Body of pancreas (tissue), 4 donors: ENCODE measurements at places on chromosomes 11 and 22.

GRCh38 chr22:37696657-37697537 lies at the start of gene TRIOBP:
Gene TRIOBP, plus strand, starts transcription at chr22:37697048. Its CDS starts 4,318 bp downstream, at chr22:37701366.
- peak; percentile 91 for DNase-seq

- peak; percentile 89 for DNase-seq
These were observed 43.5 kb upstream of the TP53I11 start for GRCh38 chr11:44993971-44994704.

DNA sequence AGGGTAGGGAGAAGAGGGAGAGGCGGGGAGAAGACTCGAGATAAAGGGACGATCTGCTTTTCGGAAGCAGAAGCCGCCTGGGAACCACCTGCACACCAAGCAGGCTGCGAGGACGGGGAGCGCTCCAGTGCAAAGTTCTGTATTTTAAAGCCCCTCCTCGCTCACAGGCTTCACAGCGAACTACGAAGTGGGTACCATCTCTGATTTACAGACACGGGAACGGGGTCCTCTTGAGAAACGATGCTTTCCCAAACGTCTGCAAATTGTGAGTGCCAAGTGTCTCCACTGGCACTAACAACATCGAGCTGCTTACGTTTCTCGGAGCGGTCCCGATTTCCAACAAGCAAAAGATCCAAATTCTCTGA lies 700 bp upstream of the STX3 start:
- peak; percentile 26 for DNase-seq

DNA sequence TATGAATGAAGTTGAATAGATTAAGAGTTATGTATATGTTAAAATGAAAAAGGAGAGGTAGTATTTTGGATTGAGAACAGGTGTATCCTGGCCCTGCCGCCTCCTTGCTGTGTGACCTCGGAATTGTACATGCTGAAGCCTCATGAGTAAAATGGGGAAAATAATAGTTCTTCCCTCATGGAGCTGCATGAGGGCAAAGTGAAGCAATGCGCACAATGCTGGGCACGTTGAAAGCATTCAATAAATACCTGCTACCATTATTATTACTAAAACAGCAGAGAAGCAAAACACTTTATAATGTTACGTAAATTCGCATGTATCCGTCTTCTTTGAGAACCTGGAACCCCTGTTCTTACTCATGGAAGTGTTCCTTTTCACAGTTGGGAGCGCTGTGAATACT lies 5.7 kb downstream of the AMOTL1 start:
- no peak for DNase-seq

GRCh38 chr22:21015466-21016006 lies 571 bp downstream of the P2RX6 start:
- no peak for DNase-seq

DNA sequence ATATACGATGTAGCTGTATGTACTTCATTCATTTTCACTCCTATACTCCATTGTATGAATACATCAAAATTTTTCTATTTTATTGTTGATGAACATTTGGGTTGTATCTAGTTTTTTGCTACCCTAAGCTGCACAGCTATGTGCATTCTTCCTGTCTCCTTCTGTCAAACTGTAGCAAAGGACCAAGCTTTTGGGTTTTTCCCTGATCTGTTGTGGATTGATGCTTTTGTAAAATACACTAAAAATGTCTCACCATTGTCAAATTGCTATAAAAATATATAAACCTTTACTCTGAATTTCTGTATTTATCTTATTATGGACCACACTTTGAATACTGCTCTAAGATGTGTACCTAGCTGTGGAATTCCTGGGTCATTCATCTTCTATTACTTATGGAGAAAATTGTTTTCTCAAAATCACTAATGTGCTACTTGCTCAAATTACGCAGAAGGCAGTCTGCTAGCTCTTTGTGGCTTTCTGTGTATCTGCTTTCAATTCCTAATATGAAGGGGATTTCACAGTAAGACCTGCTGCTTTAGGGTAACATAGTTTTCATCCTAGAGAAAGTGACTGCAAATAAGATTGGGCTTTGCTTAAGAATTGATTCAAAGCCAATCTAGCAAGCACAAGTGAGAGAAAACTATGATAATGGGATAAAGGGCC lies 123.4 kb downstream of the CYP2R1 start:
- DNase-seq, result no peak

GRCh38 chr11:128727796-128728431 lies 34.0 kb downstream of the FLI1 start:
- no peak for DNase-seq

DNA sequence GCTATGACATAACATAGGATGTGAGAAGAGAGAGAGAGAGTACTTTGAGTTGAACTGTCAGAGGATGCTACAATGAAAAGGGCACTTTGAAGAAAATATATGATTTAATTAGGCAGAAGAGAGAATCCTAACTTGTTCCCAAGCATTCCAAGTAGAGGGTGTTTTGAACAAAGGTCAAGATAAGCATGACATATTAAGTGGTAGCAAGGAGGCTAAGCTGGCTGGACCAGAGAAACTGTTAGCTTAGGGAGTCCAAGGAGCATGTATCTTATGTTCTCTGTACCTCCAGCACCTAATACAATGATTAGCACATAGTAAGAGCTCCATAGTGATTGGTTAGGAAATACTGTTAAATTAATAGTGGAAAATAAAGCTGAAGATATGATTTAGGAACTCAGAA lies 479.6 kb downstream of the TMEM135 start:
- no peak for DNase-seq

- DNase-seq, result no peak
These were observed 2.4 kb downstream of the PHF21A start for GRCh38 chr11:46118702-46119351.

DNA sequence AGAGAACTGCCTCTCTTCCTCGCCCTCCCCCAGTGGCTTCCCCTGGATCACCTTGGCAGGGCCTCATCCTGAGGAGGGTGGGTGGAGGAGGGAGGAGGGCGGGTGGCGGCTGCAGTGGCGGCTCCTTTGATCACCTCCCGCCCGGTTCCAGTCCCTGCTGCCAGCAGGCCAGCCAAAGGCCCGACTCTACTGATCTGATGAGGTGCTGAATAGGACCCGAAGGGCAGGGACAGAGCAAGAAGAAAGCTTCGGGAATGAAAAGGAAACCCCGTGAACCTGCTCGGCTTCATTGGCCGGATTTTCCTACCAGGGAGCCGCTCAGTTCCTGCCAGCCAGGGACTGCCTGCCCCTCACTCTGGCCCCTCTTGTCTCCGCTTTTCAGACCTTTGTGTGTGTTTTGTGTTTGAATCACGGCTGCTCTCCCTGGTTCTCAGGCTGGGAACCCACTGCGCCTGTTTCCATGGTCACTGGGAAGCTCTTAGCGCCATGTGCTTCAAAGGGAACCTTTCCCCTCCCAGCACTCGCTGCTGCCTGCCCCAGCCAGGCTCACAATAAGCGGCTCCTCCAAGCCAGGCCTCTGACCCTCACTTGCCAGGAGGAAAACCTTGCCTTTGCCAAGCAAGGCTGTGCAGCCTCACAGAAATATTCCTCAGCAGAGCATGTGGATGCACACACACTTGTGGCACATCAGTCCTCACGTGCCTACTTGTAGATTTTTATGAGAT lies 56.8 kb downstream of the C22orf31 start:
- DNase-seq, result peak; percentile 82

DNA sequence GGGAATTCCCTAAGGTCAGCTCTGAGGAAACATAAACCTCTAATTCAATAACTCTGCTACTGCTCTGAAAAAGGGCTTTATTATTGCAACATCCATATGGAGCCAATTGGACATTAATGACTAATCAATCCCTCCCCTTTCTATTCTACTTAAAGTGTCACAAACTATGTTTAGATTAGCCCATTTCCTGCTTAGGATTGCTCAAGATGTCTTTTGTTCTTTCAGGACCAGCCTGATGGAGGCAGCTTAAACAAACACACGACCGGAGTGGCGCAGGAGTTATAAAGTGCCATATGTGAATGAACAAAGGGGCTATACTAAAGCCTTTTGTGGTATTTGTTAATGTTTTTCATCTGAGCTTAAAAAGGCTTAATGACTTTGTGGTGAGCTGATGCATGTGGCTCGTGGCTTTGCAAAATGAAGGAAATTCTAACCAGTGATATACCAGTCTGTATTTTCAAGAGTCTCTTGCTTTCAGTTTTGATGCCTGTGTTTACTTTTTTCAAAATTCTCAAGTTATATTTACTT lies 354.4 kb downstream of the SOX6 start:
- peak; percentile 29 for DNase-seq

DNA sequence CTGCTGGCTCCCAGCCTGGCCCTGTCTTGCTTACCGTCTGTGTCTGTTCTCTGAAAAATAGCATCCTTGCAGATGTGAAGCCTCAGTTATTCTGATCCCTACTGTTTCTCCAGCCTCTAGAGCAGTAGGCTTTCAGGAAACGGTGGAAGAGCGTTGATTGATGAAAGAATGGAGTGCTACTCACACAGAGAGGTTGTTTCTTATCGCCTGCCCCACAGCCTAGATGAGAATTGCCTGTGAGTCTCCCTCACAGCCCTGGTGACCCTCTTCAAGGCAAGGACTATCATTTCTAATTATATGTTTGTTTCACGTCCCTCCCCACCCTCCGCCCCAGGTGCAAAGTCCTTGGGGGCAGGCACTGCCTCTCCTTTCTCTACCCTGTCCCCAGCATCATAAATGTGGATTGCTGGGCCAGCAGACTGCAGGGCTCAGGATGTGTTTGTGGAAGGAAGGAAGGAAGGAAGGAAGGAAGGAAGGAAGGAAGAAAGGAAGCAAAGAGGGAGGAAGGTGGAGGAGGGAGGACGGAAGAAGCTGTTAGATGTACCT lies 575.3 kb upstream of the B3GAT1 start:
- DNase-seq, result no peak

DNA sequence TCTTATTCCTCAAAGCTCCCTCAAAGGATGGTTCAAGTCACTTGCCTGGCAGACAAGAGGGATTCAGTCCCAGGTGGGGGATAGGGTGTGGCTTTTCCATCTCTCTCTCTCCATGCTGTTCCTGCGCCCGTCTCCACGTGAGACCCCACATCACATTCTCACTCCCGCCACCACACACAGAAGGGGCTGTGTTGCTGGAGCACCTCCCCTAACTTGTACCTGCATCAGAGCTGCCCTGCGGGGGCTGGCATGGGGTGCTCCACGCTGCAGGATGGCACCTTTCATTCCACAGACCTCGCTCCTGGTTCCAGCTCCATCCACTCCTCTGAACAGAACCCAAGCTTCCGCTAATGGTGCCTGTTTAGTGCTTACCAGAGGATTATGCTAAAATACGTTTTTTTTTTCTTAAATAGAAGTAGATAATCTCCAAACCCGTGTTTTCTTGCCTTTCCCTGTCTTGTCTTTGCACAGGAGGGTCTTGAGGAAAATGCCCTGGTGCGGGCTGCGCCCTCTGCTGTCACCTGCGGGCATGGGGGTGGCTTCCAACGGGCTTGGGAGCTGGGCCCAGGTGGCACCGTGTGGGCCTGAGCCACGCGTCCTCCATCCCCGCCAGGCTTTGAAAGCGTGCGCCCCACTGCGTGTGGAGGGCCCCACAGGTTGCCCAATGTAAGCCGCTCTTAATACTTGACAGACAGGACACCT lies 985.6 kb downstream of the BRD1 start:
- DNase-seq, result no peak

DNA sequence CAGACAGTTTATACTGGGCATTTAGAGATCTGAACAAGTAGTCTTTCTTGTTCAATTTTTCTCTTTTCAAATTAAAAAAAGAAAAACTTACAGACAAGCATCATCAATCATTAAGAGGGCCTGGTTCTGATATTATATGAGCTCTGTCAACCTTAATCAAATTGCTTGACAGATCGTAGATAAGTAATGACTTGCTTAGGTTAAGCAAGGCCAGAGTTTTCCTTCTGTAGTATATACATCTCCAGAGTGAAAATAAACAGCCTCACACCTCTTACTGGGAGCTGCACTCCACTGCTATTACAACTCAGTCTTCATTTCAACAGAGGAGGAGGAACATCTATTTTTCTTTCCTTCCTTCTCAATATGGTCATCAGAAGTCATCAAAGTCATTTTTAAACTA lies 13.5 kb downstream of the CDON start:
- no peak for DNase-seq

DNA sequence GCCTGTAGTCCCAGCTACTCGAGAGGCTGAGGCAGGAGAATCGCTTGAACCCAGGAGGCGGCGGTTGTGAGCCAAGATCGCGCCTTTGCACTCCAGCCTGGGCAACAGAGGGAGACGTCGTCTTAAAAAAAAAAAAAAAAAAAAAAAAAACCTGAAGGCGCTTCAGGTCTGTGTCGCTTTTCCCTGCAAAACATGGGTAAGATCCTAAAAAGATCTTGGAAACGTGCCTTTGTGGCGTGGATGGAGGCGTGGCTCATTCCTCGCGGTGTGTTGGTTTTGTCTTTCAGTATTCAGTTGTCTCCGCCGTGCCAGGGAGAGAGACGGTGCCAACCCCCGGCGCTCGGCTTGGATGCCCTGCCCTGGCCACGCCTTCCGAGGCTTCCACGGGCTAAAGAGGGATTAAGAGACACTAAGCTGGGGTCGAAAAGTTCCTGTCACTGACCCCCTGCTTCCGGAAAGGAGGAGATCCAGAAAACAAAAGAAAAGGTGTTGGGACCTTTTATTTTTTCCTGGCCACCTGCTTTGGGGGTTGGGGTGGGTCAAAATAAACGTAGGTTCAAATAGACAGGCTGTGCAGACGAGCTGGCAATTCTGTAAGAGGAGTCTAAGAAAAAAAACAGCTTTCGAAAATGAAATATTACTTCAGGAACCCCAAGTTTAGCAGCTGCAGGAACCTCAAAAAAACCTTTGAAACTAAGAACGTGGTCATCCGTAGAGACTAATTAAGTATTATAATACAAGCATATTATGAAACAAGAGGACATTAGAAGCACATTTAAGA lies 1.1 kb upstream of the SLC35F2 start:
- DNase-seq, result peak; percentile 42

- DNase-seq, result no peak
These were observed 6.3 kb downstream of the GRK2 start for GRCh38 chr11:67272327-67273259.

DNA sequence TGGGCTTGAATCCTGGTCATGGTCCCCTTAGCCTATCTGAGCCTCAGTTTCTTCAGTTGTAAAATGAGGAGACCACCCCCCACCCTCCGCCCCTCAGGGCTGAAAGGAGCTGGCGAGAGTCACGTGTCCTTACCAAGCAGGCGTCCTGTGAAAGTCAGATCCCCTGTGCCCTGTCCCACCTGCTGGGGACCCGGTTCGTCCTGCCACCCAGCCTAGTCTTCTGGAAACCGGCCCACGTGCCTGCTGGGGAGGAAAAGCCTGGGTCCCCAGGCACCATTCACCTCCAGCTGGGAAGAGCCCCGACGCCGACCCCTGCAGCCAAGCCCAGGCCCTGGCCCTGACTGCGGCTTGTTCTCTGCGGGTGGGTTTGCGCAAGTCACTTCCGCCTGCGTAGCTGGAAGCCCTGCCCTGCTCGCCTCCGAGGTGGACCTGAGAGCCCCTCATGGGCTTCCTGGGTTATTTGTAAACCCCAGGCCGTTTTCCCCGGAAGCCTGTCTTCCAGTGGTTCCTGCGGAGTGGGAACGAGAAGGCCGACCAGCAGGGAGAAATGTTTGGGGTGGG lies 679 bp upstream of the SSH3 start:
- DNase-seq, result peak; percentile 54

GRCh38 chr22:29638678-29639077 lies 35.2 kb downstream of the NF2 start:
- DNase-seq, result no peak

- DNase-seq, result no peak
These were observed 71.5 kb downstream of the LINC01488 start for GRCh38 chr11:69552951-69553350.

GRCh38 chr11:95335989-95336388 lies 105.0 kb upstream of the SESN3 start:
- DNase-seq, result no peak
